ENCODE measurements at places on chromosomes 6 and 20.

- DNase-seq: no peak
Measured at GRCh38 chr6:68182386-68182785, 452.7 kb upstream of the ADGRB3 start.

- no peak for DNase-seq
Measured at GRCh38 chr6:5174756-5175549, 85.8 kb downstream of the LYRM4 start.

DNA sequence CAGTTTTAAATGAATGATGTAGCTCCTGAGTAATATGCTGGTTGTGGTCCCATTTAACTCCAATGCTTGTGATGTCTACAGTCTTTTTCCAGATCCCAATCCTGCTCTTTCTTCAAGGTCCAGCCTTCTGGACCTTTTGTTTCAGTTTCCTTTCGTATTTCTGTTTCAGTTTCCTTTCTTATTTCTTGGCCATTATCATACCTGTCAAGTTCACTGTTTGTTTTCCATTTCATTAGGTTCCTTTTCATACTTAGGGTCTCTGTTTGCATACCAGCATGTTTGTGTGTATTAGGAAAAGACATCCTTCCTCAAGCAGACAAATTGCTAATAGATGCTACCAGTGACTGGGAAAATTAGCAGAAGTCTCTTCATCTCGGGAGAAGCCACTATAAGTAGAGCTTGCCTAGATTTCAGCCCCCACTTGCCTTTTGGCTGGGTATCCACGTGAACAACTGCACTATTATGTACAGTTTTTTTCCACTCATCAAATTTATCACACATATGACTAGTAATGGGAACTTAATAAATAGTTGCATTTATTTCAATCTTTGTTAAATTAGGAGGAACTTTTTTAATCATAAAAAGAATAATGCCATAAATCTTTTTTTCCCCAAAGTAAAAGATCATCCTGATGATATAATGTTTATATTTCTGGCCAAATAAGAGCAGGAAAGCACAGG is 583.4 kb downstream of the BCKDHB start:
- DNase-seq: no peak

- DNase-seq: no peak
Measured at GRCh38 chr20:39849664-39850063, 839.4 kb downstream of the MAFB start.

- DNase-seq: no peak
Measured at GRCh38 chr6:79240509-79240908, 6.0 kb upstream of the HMGN3 start.

Measured in type B pancreatic cell (in vitro differentiated cells).